ENCODE measurements at places on chromosomes 5 and 9.

GRCh38 chr5:155097995-155098394 is 84.4 kb downstream of the KIF4B start:
- no peak for DNase-seq

DNA sequence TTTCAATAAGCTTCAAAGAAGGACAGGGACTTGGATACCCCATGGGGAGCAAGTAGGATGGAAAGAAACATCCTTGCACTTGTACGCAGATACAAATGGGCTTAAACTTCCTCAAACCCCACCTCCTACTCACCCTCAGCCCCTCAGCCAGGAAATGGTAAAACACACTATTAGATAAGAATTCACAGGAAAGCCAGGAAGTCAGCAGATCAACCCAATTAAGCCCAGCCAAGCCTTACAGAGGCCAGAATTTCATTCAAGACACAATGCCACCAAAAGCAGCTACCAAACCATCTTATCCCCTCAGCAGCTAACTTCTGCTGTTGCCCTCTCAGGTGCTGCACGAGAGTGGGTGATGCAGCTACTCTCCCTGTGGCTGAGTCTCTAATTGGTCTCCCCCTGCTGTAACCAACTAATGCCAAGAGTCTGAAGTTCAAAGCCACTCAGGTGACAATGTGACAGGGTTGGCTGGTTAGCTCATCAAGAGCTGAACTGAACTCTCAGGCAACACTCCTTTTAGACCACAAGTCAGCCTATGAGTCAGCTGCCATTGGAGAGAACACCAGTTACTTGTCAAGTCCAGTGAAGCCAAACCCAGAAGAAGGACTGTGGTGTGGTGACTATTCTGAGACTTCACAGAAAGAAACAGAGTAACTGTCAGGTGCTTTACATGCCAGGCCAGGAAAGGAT is 201.9 kb downstream of the ZNF608 start:
- DNase-seq = no peak

DNA sequence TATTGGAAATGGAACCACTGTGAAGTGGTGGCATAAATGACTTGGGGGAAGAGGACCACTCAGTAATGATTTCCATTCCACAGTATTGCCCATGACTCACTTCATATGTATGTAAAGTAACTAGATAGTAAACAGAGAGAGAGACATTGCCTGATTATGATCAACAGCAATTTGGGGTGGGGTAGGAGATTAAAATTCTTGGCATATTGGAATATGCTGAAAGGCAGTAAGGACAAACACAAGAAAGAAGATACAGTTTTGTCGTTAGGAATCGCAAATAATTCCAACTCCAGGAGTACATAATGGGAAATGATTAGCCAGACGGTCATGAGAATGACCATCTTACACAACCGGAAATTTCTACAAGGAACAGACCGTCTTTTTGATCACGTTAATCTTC is 1.5 kb upstream of the HMGCS1 start:
- no peak for DNase-seq

GRCh38 chr5:178284093-178284675 is 51.6 kb upstream of the PHYKPL start:
- no peak for DNase-seq

- no peak for DNase-seq
Observed at GRCh38 chr9:81782313-81782995, 93.1 kb upstream of the TLE1 start.

- no peak for DNase-seq
Observed at GRCh38 chr5:109225716-109226625, 183.8 kb downstream of the PJA2 start.

GRCh38 chr5:142846406-142846805 is 76.2 kb downstream of the ARHGAP26 start:
- DNase-seq = no peak

GRCh38 chr5:134005417-134006061 is 764 bp upstream of the VDAC1 start:
- no peak for DNase-seq

- DNase-seq = no peak
Observed at GRCh38 chr9:128493424-128493823, 11.1 kb upstream of the GLE1 start.

DNA sequence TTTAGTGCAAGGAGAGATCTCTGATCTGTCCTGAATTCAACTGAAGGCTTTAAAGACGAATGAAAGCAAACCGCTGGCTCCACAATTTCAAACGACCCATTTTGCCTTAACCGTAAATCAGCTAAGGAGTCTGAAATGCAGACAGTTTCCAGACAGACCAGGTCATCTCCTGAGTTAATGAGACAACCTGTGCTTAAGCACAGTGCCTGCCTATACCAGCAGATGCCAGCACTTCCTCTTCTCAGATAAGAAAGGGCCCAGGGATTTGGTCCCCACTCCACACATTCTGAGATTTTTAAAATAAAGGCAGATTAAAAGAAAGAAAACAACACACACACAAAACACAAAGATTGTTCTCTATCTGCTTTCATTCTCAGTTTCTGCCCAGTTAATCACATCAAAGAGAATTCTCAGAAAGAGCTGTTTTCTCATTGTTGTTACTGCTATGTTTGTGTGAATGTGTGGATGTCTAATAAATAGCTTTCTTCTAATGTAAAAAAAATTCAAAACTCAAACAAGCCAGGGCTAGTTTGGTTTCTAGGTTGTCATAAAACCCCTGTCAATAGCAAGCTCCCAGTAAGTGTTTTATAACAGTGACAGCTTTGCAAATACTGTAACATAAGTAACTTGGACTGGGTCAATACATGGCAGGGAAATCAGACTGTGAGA is 157.7 kb upstream of the SLC24A2 start:
- no peak for DNase-seq

DNA sequence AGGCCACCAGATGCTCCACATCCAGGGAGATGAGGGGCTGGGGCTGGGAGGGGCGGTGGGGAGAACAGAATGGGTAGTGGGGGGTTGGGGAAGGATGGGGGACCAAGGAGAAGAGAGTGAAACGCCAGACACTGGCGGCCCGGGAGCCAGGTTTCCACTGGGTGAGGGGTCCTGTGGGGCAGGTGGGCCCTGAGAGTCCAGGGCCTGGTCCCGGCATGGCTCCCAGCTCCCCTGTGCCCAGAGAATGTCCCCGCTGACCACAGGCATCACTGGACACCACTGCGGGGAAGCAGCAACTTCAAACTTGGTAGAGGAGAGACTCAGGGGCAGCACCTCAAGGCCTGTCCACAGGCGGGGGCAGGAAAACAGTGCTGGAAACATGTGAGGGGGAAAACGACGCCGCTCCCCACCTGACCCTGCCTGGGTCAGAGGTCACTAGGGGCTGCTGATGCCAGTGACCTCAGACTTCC is 13.2 kb downstream of the NINJ1 start:
- DNase-seq = no peak

DNA sequence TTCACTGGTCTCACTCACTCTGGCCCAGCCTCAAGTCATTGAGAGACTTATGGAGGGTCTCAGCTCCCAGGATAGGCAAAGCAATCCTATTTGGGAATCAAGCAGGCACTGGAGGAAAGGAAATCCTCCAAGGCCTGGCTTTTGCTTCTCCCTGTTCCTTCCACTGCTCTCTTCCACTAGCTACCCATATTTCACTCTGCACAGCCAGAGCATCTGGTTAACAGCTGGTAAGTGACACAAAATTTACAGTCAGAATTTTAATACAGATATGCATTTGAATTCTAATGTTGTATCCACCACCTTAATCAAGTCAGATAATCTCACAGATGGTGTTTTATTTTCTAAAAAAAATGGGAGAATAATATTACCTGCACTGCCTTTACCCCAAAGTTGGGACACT is 868 bp upstream of the C1QTNF2 start:
- no peak for DNase-seq

GRCh38 chr9:6894135-6894534 is 136.4 kb downstream of the KDM4C start:
- DNase-seq = no peak

GRCh38 chr5:152673601-152674000 is 268.5 kb upstream of the NMUR2 start:
- no peak for DNase-seq

GRCh38 chr9:35966433-35966832 is 8.5 kb upstream of the OR2S2 start:
- no peak for DNase-seq

GRCh38 chr9:89574309-89574708 is 30.5 kb upstream of the GADD45G start:
- DNase-seq = no peak

DNA sequence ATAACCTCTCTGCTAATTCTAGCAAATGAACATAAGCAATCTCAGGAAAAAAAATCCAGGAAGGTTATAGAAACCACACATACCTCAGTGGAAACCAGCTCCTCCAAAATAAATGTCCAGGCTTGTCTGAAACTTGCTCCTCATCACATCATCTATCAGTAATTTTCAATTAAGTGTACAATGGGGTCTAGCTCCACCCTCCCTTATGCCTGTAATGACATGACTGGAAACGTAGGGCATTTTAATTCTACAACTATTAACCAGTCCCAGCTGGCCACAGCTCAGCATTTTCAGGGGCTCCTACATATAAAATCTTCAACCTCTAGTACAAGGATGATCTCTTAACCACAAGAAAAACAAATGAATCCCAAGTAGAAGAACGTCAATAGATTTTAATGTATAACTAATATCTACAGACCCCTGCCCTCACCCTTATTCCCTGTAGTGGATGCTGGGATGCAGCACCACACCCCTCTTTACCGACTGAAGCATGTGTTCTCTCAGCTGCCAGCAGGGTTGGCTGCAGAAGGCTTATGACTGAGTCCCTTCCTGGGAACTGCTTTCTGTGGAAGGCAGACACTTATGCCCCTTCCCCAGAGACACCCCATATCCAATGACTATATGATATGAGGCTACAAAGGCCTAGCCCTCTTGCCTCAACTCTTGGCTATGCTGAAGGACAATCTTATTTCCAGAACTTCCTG is 6.8 kb downstream of the TSSK1B start:
- DNase-seq = no peak

GRCh38 chr9:93946338-93946712 is 8.8 kb downstream of the BARX1 start:
- no peak for DNase-seq

GRCh38 chr5:170112876-170113521 is 7.3 kb downstream of the FOXI1 start:
- no peak for DNase-seq

- DNase-seq = peak; percentile 69
Observed at GRCh38 chr5:71830681-71831539, 111.8 kb downstream of the CARTPT start.

- DNase-seq = no peak
Observed at GRCh38 chr9:133126697-133127339, 5.8 kb upstream of the RALGDS start.

- DNase-seq = no peak
Observed at GRCh38 chr5:138067945-138068344, 15.9 kb upstream of the WNT8A start.

- DNase-seq = no peak
Observed at GRCh38 chr5:68303038-68303738, 87.6 kb downstream of the PIK3R1 start.

DNA sequence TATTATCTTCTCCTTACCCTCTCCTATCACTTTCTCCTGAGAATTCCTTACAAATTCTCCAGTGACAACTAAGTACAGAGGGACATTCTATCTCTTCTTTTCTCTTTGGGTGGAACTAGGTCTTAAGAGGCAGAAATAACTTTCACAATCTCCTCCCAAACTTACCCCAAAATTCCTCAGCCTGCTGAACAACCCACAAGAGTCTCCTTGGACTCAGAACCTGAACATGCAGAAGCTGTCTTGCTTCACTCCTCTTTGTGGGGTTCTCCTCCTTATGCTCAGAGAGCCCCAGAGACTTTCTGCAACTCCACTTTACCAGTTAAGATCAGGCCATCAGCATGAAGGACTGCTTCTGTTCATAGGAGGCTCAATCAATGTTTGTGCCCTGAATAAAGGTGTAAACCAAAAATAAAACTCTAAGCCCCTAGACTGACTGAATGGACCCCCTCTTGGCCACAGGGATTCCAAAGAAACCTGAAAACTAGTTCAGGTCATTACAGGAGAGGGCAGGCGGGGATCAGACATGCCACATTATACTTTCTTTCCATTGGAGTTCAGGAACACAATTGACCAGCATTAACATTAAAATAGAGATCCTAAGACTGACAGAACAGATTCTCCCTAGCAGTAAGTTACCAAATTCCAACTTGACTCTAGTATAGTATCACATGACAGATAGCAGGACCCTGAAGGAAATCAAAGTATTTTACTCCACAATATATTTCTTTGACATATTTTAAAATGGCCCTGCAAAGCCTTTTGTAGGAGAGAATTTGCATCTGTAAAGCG is 179.7 kb upstream of the FBXL17 start:
- DNase-seq = no peak

- DNase-seq = no peak
Observed at GRCh38 chr5:42749020-42749419, 7.6 kb upstream of the CCDC152 start.

- no peak for DNase-seq
Observed at GRCh38 chr9:74861071-74861470, 26.6 kb downstream of the TRPM6 start.

DNA sequence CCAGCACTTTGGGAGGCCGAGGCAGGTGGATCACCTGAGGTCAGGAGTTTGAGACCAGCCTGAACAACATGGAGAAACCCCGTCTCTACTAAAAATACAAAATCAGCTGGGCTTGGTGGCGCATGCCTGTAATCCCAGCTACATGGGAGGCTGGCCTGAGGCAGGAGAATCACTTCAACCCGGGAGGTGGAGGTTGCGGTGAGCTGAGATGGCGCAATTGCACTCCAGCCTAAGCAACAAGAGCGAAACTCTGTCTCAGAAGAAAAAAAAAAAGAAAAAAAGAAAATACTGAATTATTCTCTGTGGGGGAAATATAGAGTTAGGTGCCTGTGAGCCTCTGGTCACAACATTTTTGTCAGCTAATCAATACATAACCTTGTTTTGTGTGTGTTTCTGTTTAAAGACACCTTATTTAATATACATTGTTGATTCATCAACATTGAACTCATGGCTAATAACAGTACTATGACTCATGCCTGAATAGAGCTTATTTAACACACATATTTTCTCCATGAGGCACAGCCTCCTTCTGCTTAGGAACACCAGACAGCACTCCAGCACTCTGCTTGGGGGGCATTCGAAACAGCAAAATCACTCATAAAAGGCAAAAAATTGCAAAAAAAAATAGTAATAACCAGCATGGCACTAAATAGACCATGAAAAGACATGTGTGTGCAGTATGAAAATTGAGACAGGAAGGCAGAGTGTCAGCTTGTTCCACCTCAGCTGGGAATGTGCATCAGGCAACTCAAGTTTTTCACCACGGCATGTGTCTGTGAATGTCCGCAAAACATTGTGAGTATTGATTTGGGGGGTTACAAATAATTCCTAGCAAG is at the start of gene IL31RA:
Gene IL31RA, plus strand, starts transcription at position 519 of the 836 bp plus-strand sequence. Its CDS starts 214 bp downstream, at position 733.
- no peak for DNase-seq

- no peak for DNase-seq
Observed at GRCh38 chr5:35131723-35132122, 84.0 kb upstream of the AGXT2 start.

DNA sequence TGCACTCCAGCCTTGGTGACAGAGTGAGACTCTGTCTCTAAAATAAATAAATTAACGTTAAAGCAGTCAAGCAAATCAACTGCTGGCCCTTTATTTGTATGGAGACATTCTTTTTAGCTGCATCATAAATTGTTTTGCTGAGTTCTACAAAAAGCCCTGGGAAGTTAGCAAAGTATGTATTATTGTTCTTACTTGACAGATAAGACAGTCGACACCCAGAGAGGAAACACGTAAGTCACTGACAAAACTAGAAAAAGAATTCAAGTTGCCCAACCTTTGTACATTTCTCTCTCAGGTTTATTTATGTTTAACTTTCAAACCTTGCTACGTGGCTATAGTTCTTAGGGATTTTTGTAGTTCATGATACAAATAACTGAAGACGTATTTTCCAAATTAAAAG is 40.4 kb upstream of the MACIR start:
- DNase-seq = no peak
